Anterior cingulate cortex (tissue), 58 donors: ENCODE measurements at places on chromosomes 6 and 20.

- DNase-seq, result no peak
These were observed 223.9 kb downstream of the PRL start for GRCh38 chr6:22072949-22073348.

DNA sequence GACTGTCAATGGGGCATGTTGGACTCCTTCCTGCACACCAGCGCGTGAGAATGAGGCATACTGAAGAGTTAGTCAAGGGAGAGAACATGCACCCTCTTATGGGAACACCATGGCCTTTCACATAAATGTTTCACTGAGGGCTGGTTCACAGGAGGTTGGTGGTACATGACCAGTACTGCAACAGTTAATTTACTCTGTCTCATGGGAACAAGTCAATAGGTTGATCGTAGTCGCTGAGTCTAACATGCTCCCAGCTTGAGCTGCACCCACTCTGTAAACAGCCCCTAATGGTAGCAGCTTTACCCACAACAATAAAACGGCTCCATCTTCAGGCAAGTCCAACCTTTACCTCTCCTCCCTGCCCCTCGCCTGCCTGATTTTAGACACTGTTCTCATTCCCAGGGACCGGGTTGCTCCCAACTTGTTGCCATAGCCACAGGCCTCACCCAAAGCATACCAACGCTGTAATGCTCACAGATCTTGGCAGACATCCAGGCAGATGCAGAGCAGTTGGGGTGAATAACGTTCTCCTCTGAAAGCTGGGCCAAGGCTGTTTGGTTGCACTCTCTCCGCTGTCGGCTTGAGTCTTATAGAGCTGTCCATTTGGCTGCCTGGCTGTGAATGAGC is 111.3 kb downstream of the LY86 start:
- peak; percentile 20 for DNase-seq

DNA sequence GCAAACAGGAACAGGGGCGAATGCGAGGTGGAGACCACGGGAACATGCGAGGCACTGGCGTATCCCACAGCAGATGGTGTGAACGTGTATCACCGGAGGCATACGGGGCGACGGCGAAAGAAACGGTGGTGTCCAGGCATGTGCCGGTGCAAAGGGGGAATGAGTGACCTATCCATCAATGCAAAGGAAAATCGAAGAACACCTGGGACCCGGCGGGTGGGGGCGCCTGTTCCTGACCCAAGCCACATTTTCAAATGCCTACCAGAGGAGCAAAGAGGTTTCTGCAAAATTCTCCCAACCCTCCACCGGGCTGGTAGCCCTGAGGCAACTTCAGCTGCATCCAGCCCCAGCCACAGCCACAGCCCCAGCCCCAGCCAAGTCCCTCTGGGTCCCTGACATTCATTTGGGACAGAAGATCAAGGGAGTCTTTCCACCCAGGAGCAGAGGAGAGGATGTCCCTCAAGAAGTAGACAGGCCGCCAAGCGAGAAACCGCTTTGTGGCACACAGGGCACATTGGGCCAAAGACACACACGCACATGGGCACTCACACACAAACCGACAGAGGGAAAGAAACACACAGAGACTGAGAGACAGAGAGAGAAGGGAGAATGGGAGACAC is 164.0 kb upstream of the ZNF337 start:
- DNase-seq, result no peak

GRCh38 chr6:68296126-68296525 is 339.0 kb upstream of the ADGRB3 start:
- no peak for DNase-seq

- no peak for DNase-seq
These were observed 165.3 kb downstream of the SOBP start for GRCh38 chr6:107655245-107655644.

GRCh38 chr20:61119794-61120410 is 132.2 kb upstream of the CDH4 start:
- no peak for DNase-seq

- DNase-seq, result no peak
These were observed 60.6 kb downstream of the GNAS start for GRCh38 chr20:58913079-58913478.

DNA sequence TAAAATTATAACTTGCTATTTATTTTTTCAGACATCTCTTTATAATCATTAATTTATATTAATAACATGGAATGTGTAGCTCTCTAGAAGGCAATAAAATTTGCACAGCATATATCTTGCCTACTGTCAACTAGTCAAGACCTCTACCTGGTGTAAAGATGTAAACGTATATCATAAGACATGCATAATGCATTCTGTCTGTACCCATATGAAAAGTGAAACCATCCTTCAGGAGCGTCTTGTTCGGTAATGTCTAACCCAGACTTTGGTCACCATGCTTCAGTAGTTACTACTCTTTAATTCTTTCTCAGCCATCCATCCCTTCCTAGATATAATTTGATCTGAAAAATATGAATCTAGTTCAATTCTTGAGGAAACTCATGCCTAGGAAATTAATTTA is 21.0 kb downstream of the CEP43 start:
- no peak for DNase-seq

GRCh38 chr6:132300323-132300949 is 100.8 kb downstream of the MOXD1 start:
- DNase-seq, result peak; percentile 26
